Activated CD4-positive, alpha-beta memory T cell treated with anti-CD3 and anti-CD28 coated beads for 36 hours (primary cell): ENCODE measurements at places on chromosomes 5 and 9.
A peak's percentile ranks its signal among the peaks of the same experiment; 100 is the strongest.

DNA sequence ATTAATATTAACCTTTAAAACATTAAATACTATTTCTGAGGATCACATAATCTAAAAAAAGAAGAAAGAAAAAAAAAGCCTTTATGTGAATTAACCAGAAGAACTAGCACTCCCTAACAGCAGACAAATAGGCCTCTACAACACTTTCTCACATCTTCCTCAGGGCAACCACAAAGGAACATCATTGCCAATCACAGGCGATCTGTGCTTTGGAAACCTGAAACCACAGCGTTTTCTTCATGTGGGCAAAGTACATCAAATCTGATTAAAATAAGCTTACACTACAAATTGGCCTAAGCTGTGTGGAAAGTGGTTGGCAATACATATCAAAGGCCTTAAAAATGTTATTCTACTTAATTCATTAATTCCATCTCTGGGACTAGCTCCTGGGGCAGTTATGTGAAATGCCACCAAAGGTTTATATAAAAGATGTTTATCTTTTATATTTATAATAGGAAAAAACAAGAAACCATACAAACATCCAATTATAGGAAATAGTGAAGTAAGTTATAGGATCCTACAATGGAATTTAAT lies 184.8 kb upstream of the TBCA start:
- no peak for DNase-seq

DNA sequence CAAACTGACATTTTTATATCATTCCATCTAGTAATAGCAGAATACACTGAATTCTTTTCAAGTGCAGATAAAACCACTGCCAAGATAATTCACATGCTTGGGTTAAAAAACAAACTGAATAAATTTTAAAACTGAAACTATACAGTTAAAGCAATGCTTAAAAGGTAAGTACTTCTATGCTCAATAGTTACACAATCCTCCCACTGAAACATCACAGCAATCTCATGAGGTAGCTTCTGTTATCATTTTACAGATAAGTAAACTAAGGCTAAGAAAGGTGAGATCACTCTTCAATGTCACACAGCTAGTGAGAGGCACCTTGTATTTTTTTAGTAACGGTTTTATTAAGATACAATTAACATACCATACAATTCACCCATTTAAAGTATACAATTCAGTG lies 13.4 kb upstream of the GOLGA1 start:
- DNase-seq: no peak

- no peak for DNase-seq
Measured at GRCh38 chr5:90916947-90917800, 358.6 kb downstream of the ADGRV1 start.

- no peak for DNase-seq
Measured at GRCh38 chr5:109484597-109484996, 74.8 kb upstream of the PJA2 start.

DNA sequence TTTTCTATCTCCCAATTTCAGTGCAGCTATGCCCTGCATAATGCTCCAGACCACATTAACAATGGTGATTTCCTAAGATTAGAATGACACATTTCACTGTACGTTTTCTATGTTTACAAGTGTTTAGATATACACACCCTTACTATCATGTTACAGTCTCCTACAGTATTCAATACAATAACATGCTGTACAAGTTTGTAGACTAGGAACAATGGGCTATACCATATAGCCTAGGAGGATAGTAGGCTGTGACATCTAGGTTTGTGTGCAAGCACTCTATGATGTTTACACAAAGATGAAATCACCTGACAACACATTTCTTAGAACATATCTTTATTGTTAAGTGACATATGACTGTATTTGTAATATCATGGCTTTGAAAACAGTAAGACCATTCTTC lies 1435.6 kb upstream of the NUDT12 start:
- no peak for DNase-seq

DNA sequence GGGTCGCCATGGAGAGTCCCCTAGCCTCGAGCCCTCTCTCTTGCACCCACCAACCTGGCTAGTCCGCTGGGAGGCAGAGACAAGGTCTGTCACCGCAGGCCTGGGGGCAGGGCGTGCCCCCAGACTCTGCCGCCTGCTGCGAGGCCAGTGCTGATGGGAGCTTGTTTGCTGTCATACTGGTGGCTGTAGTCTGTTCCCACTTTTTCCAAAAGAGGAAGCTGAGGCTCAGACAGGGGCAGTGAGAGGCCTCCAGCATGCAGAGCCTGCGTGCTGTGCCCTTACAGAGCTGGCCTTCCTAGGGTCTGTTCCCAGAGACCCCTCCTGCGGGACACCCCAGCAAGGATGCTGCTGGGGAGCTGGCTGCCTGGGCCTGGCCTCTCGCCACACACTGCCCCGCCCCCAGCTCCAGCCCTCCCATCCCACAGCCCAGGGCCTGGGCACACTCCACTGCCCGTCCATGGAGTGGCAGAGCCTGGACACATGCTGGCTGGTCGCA lies 21.0 kb upstream of the SUSD3 start:
- DNase-seq: no peak

DNA sequence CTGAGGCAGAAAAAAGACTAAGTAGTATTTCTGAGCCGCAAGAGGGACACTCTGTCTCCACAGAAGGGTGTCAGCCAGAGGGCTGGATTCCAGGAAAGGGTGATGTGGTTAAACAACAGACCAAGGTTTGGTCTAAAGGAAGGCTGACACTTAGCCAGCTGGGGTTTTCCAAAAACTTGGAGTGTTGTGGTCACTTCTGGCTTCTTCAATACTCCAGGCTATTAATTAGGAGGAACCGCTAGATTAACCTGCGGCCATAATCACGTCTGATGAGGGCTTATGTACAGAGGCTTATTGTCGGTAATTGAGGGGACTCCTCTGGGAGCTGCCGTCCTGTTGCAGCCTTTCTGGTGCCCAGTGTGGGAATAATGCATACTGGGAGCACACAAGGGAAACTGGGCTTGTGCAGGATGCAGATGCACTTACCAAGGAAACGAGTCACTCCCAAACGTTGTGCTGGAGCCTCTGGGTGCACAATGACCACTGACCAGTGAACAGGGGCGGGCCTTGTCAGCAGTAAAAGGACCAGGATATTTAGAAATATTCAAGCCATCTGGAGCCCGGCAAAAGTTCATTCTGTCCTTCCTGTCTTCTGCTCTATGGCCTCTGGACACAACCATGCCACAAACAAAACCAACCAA lies 70.2 kb upstream of the TUT7 start:
- no peak for DNase-seq

- peak; percentile 81 for DNase-seq
Measured at GRCh38 chr9:36470643-36471290, 70.7 kb upstream of the RNF38 start.

GRCh38 chr5:102795526-102795925 lies 40.4 kb downstream of the PAM start:
- no peak for DNase-seq

DNA sequence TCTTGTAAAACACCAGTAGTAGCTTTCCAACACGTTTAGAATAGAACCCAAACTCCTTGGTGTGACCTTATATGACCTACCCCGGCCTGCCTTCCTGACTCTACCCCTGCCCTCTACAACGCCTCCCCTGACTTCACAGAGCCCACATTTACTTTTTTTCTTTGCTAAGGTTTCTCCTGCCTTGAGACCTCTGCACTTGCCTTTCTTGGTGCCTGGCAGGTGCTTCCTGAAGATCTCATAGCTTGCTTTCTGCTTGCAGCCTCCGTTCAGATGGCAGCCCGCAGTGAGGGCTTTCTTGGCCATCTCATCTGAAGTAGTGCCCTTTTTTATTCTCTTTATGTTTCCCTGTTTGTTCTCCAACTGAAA lies 24.3 kb downstream of the NUP214 start:
- no peak for DNase-seq

GRCh38 chr9:22050924-22051323 lies 41.8 kb upstream of the CDKN2B start:
- DNase-seq: no peak

- DNase-seq: no peak
Measured at GRCh38 chr9:5514617-5515260, 4.4 kb downstream of the PDCD1LG2 start.

DNA sequence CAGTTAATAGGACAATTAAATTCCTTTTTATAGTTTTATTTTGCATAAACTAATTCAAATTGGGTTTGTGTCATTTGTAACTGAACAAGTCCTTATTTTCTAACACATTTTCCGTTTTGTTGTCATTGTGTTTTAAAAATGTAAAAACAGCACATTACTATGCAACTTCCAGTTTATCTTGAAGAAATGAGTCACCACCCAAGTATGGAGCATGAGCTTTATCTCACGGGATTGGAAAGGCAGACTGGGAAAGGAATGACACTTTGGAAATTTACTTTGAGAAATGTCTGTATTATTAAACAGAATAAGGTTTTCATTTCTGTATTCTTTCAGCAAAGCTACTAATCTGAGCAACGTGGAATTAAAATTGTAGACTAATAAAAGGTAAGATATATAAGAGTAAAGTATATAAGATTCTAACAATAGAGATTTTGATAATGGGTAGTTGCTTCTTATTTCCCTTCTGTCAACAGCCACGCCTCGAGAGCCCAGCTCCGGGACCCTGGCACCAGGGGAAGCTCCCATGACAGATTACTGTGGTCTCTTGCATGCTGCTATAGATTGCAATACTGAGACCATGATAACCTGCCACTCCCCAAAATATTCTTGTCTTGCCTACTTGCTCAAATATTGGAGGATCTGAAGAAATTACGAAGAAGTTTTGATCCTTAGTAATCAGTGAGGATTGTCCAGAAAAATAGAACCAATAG lies 433.1 kb downstream of the CHSY3 start:
- DNase-seq: no peak

DNA sequence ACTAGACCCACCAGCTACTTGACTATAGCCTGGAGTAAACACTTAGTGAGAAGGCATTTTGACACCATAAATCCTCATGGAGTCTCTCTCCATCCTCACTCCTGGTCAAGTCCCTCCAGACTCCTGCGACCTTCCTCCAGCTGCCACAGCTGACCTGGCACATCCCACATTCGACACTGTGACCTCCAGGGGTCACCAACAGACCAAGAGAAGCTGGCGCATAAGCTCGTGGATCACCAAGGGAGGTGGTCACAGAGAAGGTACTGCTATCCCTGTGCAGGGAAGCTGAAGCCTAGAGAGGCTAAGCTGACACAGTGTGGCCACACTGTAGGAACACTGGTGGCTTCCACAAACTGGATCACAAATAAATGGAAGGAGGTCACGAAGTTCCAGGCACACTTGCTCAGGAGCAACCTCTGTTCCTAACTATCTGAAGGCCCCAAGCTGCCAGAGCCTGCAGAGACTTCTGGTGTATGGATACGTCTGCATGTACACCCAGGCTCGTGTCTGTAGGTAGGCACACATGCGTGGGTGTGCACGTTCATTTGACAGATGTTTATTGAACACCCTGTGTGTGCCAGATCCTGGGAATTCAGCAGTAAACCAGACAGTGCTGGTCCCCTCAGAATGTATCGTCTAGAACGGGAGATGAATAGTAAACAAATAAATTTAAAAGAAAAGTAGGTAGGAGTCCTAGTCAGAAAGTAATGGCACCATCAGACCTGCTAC lies 104.4 kb downstream of the C5orf15 start:
- no peak for DNase-seq

DNA sequence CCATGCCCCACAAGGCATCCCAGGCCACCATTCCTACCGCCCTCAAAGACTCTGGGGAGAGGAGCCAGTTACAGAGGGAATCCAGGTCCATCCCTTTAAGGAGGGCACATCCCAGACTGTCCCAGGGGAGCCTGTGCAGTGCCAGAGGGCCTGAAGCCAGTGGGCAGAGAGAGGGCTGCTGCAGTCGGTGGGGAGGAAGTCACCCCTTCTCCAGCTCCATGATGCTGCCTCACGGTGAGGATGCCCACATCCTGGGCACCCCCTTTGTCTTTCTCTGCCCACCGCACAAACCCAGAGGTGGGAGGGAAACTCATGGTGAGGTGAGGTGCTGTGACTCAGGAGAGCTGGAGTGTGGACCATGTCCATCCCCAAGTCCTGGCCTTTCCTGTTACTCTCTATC lies 26.2 kb upstream of the ANKRD33B start:
- DNase-seq: no peak

DNA sequence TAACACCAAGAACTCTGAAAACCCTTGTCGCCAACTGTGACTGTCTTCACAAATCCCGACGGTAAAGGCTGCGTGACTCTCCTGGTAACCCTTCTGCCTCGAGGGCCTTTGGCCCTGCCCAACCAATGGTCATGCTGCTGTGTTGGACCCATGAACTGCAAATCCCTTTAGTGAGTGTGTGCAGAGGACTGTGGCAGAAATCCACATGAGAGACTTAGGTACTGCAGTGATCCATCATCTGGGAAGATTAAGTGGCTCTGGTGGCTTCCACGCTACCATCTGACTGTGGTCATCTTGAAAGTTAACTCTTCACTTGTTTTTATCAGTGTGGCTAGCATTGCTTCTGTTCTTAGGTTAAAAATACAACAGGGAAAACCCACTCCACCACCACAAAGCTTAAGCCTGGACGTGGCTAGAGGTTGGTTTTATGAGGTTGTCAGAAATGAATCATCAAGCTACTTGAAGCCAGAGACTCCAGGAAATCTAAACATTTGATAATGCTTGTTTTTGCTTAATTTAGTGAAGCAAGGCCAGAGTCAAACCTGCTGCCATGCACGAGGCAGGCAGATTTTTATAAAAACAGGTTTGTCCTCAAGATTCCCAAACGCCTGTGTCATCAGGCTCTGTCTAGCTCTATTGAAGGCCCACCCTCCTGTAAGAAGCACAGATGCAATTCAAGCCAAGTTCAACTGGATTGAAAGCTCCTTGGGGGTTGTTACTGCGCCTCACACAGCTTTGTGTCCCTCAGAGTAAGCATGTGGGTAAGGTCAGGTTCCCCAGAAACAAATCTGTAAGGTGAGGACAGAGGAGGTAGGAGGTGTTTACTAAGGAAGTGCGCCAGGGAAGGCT lies 52.7 kb upstream of the ERCC6L2 start:
- peak; percentile 60 for DNase-seq

DNA sequence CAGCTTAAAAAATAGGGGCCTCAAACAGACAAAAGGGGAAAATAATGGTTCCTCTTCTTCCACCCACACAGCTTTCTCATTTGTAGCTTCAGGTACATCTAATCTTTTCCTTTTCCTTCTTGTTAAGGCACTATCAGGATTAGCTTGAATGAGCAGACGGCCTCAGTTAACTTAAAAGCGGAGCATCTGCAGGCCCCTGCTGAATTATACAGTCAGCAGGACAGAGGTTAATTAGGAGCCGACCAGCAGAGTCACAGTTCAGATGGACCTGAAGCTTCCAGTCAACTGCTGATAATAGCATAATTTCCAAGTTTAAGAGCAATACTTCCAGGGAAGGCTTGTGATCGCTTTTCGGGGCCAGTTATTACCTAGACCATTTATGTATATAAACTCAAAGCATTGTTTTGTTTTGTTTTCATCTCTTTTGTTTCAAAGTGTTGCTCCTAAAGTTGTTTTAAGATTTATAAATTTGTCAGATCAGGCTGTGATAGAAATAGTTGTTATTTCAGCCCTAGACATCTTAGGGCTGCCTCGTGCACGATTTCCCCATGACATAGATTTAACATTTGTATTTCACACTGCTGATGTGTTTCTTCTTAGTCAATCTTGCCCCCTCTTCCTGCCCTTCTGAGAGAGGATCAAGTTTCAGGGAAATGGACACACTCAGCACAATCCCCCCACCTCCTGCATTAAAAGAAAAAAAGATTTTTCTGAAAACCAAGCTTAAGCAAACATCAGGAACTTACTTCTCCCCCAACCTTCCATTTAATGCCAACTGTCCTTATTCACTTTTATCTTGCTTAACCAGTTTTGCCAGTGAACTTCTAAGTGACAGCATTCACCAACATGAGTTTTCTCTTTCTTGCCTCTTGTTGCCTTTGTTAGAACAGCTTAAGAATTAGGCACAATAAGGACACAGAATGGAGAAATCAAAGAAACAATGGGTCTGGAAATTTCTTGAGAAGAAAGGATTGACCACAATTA lies 449.8 kb downstream of the ARHGEF28 start:
- DNase-seq: no peak

- no peak for DNase-seq
Measured at GRCh38 chr5:97528941-97529340, 345.9 kb upstream of the RIOK2 start.
